SIG-M5 (cell line): ENCODE measurements at places on chromosomes 16 and 17.

GRCh38 chr17:29777663-29778062 lies 152.4 kb downstream of the SSH2 start:
- no peak for DNase-seq

GRCh38 chr17:1807890-1808289 lies 21.8 kb downstream of the SMYD4 start:
- no peak for DNase-seq

DNA sequence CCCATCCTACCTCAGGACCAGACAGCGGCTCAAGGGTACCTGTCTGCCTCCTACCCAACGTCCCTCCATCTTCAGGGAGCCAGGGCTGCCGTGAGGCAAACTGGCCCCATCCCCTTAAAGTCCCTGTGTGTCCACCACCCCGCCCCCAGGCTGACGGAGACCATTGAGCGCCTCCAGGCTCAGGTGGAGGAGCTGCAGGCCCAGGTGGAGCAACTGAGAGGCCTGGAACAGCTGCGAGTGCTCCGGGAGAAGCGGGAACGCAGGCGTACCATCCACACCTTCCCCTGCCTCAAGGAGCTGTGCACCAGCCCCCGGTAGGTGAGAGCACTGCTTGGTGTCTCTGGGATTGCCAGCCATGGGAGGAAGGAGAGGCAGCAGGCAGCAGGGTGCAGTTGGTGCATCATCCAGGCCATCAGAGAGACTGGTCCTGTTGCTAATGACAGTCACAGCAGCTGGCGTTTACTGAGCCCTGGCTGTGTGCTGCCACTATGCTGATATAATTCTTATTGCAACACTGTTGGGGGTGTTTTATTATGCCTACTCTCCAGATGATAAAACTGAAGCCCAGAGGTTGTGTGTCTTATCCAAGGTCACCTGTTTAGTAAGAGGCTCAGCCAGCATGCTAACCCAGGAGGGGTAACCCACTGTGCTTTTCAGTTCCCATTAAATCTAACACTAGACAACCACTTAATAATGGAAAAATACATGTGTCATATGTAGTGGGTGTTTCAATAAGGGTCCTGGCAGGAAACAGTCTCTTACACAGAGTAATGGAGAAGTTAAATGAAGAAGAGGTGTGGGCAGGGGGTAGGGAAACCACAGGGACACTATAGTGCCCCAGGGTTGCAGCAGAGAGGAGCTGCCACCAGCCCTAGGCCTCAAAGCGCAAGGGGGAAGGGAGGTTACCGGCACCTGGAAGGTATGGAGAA lies 10.3 kb upstream of the MRPL58 start:
- DNase-seq, result no peak

GRCh38 chr17:61412860-61413660 lies 13.4 kb downstream of the TBX2 start:
- no peak for DNase-seq
